CD4-positive, alpha-beta T cell treated with Interferon gamma for 1 hour (primary cell): ENCODE measurements at places on chromosomes 12 and 14.

DNA sequence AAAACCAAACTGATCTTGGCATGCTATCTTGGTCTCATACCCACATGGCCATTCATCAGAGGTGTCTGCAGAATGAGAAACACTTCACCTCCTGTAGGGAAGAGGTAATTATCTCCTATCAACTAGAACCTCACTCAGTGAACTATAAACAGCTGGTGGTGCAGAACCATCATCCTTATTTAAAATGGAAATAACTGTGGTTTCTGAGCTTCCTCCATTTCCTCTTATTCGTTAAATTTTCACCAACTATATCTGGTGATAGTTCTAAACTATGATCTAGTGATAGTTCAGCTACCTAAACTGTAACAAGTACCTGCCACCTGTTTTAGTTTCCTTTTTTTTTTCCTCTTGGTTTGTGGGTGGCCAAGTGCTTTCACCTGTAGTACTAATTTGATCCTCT is 218.5 kb downstream of the FUT8 start:
- DNase-seq, result no peak

GRCh38 chr12:546265-546919 is 86.7 kb downstream of the B4GALNT3 start:
- DNase-seq, result no peak

DNA sequence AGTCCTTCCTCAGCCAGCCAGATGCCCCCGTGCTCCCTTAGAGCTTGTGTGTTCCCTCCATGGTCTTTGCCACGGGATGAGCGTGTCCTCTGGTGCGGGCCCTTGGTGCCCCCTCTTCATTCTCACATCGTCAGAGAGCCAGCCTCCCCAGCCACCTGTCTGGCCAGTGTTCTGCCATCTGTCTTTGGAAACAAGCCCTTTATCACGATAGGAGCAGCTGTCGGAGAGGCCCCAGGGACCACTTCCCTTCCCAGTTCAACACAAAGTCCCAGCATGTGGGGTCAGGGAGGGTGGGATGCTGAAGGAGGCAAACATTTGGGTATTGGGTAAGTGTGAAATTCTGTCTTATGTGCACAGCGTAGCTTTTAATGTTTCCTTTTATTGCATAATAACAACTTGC is 44.5 kb downstream of the DYNC1H1 start:
- no peak for DNase-seq

- DNase-seq, result no peak
Observed at GRCh38 chr14:52730709-52731111, 744 bp downstream of the STYX start.

DNA sequence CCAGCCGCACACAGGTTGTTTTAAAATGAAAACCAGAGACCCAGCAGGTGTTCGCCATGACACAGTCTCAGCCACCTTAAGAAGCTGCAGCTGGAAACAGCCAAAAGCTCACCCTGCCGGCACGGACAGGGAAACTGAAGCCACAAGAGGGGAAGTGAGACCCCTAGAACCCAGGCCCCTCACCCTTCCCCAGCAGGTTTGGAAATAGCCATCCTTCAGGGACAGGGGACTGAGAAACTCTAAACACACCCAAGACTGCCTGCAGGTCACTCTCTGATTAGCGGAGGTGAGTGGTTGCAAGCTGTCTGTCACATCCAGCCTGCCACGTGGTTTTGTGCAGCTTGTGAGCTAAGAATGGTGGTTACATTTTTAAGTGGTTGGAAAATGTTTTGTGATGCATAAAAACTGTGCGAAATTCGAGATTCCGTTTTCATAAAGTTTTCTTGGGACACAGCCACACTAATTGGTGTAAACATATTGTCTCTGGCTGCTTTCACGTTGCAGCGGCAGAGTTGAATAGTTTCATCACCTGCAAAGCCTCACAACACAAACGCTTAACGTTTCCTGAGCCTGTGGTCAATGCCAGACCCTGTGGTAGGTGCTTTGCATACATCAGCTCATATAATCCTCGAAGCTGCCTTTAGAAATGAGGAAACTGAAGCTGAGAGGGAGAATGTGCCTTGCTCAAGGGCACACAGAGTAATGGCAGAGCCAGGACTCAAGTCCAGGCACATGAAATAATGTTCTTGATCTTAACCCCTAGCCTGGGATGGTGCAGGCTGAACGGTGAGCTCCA is 1.7 kb upstream of the SELPLG start:
- peak; percentile 61 for DNase-seq

DNA sequence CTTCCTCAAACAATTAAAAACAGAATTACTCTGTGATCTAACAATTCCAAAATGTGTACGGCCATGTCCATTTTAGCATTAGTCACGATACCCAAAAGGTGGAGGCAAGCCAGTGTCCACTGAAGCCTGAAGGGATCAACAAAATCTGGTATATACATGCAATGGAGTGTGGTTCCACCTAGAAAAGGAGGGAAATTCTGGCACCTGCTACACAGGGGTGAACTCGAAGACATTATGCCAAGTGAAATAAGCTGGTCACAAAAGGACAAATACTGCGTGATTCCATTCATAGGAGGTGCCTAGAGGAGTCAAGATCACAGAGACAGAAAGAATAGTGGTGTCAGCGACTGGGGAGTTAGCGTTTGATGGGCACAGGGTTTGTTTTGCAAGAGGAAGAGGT is 331.4 kb downstream of the MED13L start:
- no peak for DNase-seq

GRCh38 chr12:51950682-51951198 is 759 bp upstream of the ACVR1B start:
- no peak for DNase-seq

DNA sequence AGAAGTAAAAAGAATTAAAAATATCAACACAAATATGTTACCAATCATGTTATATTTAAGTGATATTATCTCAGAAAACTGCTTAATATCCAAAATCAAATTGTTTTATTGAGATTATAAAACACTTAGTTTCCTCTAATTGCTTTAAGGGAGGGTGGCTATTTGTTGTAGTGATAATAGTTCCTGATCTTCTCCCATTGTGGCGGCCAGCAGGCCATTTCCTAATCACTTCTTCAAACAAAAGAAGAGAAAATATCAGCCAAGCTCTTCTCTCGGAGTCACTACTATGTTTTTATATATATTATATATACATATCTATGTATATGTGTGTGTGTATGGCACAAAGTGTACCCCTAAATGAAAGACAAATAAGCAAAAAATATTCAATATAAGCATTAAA is 31.5 kb downstream of the ERO1A start:
- DNase-seq, result no peak

DNA sequence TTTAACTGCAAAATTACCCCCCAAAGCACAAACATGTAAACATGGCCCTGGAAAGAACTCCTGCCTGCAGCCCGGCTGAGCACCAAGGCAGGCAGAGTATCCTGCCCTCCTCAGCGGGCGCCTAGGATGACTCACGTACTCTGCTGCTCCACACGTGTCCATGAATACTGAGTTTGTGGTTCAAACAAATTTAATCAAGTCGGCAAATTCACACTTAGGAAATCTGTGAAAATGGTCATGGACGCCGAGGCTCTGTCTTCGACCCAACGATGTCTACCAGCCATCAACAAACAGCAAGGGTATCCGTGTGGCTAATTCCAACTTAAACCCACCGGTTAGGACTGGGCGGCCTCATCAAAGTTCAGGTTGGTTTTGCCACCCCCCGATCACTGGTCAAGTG is 25.5 kb downstream of the GOLGA3 start:
- no peak for DNase-seq

- peak; percentile 32 for DNase-seq
Observed at GRCh38 chr12:92362785-92363184, 217.1 kb upstream of the BTG1 start.

GRCh38 chr12:41930866-41931437 is 213.7 kb downstream of the GXYLT1 start:
- no peak for DNase-seq

DNA sequence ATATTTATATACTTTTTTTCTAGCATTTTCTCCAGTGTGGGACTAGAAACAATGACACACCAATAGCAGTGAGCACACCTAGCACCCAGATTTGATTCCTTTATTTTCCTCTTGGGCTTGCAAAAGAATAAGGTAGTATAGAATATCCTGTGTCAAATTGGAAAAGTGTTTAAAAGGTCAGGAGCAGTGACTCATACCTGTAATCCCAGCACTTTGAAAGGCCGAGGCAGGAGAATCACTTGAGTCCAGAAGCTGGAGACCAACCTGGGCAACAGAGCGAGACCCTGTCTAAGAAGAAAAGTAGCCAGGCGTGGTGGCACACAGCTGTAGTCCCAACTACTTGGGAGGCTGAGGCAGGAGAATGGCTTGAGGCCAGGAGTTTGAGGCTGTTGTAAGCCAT is 53.8 kb upstream of the SGPP1 start:
- DNase-seq, result no peak

- DNase-seq, result no peak
Observed at GRCh38 chr14:72350215-72350614, 418.0 kb downstream of the RGS6 start.

DNA sequence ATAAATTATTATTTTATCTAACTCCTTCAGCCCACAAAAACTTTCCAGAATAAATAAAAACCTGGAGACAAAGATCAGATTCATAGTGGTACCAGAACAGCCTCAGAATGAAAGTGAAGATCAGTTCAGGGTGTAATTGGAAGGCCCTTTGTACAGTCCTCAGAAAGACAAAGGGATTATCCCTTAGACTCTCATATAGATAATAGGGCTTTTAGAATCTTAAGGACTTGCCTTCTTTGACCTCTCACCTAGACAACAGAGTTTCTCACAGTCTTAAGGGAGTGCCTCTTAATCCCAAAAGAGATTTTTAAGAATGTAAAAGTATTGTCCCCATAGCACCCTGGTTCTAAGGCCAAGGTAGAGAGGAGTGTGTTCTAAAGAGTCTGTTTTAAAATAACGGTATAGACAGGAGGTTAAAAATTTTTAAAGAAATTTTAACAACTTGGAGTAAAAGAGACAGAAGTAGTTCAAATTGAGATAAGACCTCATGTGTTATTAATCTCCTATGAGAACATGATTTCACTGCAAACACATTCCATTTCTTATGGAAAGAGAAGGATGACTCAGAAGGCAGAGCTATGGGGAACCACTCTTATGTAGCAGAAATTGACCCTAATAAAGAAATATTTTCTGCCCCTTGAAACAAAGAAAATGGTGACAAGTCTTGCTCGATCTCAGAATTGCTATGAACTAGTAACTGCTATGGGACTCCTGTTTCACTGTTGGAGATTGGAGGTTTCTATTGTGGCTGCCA is 24.2 kb upstream of the NOVA1 start:
- DNase-seq, result no peak

GRCh38 chr12:132286912-132287311 is 42.5 kb downstream of the GALNT9 start:
- no peak for DNase-seq

DNA sequence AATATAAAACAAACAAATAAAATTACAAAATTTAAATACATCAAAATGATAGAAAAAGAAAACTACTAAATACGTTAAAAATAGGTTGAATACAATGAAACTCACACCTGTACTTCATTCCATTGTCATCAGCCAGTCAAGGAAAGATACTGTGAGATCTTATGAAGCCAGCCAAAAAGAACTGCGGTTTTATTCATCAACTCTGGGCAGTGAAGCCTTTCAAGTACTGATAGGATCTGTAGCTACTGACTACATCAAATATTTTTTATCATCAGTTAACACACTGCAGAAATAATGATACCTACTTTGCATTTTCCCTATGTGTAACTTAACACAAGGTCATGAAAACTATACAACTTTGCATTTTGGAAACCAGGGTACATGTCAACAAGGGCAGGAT is 46.3 kb upstream of the FAR2 start:
- DNase-seq, result no peak

DNA sequence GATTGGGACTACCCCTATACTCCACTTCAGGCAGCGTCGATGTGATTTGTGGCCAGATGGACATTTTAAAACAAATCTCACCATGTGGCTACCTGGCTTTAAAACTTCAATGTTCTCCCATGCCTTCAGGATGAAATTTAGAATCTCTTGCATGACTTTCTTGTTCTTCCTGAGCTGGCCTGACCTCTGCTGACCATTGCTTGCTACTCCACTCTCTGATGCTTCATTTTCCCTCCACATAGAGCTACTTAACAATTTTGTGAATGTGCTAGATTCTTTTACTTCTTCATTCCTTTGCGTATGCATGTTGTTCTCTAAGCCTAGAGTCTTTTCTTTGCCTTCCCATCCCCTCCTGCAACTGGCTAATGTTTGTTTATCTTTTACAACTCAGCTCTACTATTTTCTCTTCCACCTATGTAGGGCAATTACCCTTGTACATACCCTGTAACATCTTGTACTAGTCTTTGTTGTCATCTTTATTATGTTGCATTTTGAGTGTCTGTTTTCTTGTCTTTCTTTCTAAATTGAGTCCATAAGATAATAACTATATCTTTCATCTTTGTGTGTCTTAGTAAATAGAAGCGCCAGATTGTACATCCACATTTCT is 41.2 kb downstream of the YLPM1 start:
- DNase-seq, result no peak

DNA sequence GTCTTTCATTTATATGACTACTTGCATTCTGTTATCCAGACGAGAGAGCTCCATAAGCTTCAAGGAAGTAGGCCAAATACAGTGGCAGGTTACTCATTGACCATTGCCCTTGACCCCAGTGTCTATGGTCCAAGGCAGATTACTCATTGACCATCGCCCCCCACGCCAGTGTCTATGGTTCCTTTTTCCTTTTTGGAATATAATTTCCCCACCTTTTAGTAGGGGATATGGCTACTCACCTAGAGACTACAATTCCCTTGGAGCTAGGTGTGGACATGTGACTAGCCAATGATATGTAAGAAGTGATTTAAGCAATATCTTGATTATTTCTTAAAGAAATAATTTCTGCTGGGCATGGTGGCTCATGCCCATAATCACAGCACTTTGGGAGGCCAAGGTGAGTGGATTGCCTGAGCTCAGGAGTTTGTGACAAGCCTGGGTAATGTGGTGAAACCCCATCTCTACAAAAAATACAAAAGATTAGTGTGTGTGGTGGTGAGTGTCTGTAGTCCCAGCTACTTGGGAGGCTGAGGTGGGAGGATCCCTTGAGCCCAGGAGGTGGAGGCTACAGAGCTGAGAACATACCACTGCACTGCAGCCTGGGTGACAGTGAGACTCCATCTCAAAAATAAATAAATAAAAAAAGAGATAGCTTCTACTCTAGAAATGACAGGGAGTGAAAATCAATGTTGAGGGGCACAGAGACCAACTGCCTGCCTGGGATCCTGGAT is 32.6 kb downstream of the SIX4 start:
- DNase-seq, result no peak

DNA sequence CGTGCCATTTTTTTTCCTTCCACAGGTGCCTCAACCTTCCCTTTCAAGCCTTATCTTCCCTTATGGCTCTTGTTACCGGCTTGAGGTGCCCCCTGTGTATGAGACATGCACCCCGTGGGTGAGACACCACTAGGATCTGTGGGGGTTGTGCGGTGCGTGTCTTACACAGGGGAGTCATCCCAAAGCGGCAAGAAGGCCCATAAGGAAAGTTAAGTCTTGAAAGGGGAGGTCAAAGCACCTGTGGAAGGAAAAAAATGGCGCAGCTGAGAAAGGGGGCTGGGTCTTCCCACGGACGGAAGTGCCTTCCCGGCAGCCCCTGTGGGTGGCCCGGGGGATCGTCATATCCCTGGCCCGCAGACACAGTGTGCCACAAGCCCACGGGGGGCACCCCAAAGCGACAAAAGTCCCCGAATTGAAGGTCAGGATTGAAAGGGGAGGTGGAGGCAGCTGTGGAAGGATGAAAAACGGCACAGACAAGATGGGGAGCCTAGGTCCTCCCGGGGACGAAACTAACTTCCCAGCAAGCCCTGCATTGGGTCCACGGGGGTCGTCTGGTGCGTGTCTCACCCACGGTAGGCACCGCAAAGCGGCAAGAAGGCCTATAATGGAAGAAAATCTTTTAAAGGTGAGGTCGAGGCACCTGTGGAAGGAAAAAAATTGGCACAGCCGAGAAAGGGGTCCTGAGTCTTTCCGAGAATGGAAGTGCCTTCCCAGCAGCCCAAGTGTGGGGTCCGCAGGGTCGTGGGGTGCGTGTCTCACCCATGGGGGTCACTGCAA is 273.3 kb downstream of the ALG10 start:
- no peak for DNase-seq
